Esophagus mucosa (tissue), 1 donor: ENCODE measurements at places on chromosomes 6 and 20.

DNA sequence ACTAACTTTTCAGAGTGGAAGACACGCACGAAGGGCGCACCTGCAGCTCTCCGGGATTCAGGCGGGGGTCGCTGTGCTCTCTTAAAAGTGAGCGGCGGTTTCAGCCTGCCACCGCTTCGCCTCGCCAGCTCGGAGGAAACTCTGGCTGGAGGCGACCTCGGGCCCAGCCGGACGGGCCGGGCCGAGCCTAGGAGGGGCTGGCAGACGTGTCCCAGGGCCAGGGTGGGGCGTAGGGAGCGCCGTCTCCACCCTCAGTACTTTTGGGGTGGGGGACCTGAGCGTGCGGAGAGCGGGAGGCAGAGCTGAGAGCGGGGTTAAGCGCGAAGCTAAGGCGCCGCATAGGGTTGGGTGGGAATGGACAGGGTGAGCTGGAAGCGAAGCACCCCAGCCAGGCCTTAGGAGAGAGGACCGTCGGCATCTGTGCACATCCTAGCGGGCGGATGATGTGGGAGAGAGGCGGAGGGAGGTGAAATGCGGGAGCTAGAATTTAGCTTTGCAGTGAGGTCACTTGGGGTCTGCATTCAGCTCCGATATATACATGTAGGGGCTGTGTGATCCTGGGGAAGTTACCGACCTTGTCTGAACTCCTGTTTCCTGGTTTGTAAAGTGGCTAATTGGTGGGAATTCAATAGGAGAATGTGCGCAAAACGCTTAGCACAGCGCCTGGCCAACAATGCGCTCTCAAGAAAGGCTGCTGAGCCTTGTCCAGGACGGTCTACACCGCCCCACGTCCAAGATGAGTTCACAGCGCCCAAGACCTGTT lies 6.5 kb upstream of the TFAP2A start:
- no peak for ATAC-seq

GRCh38 chr6:79824202-79824601 lies 123.2 kb downstream of the ELOVL4 start:
- no peak for ATAC-seq

DNA sequence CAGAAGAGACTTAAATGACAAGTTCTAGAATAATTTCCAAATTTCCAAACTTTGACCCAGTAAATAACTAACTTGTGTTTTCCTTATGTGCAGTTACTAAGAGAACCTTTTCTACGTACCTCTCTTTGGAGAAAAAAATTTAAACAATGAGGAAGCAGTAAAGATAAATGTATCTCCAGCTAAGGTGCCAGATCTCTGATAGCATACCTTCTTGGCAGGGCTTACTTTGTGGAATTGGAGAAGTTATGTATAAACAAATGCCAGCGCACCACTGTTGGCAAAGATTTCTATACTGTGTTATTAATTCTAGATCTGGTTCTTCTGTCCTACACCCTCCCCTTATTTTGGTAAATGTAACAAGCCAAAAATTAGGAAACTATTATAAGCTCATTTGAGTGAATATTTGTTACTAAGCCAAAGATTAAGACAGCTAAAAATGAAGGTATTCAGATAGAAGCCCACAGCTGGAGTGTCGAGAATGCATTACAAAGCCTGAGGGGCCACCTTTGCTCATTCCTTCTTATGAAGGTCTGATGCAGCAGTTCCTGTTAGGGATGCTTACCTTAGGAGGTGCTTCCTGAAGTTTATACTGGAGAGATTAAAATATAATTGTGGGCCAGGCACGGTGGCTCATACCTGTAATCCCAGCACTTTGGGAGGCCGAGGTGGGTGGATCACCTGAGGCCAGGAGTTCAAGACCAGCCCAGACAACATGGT lies 373.1 kb upstream of the SOX4 start:
- no peak for ATAC-seq

DNA sequence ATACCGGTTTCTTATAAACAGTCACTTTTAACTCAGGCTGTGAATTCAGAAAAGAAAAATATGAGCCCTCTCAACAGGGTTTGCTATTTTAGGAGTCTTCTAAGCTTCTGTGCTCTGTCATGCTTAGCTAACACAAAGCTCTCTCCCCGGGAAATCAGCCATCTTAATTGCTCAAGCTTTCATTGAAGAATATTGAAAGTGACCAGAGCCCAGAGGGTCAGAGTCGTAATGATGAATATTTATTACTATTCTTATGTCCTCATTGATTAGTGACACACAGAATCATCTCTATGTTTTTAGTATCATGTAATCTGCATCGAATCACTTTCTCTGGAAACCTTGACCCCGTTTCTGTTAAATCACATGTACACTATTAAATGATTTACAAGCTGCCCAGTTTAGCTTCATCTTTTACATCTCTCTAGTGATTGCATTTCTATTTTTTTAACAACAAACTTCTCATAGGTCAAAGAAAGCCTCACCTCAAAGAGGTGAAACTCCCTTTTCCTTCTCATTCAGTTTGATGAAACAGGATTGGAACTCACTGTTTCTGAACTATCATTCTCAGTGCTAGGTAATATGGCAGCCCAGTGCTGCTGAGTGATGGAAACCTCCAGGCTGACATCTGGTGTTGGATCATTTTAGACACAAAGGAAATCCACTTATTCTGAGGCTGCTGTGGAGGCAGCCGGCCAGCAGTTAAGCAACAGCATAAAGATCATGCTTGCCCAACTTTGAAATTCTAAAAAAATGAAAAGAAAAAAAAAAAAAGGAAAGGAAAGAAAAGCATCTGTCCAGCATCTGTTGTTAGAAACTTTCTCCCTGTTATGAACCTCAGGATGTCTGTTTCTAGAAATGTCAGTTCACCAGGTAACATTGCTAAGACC lies 96.3 kb downstream of the RFPL4B start:
- ATAC-seq = no peak

DNA sequence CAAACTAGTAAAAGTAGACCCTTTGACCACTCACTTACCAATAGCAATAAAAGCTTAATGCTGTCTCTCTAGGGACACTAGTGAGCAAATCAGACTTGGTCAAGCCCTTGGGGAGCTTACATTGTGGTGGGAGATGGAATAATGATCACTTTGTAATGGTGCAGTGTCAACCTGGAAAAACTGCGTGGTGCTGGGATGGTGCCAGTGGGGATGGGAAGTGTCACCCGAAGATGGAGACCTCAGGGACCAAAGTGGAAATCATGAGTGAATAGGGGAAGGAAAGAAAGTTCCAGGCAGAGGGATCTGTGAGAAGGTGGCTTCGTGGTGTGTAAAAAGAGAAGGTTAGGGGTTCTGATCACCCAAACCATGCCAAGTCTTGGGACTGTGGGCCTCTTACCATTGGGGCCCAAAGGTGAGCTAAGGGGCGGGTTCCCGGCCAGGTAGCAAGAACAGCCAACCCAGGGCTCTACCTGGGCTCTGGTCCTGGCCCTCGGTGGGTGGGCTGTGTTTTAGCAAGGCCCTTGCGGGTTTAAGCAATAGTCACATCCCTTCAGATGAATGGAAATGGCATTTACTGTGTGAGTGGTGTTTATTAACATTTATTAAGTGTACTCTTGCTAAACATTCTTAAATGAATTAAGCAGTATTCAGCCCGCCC lies 15.5 kb downstream of the DYNLRB1 start:
- no peak for ATAC-seq

- ATAC-seq = no peak
Measured at GRCh38 chr6:169843991-169844390, 92.6 kb downstream of the ERMARD start.

DNA sequence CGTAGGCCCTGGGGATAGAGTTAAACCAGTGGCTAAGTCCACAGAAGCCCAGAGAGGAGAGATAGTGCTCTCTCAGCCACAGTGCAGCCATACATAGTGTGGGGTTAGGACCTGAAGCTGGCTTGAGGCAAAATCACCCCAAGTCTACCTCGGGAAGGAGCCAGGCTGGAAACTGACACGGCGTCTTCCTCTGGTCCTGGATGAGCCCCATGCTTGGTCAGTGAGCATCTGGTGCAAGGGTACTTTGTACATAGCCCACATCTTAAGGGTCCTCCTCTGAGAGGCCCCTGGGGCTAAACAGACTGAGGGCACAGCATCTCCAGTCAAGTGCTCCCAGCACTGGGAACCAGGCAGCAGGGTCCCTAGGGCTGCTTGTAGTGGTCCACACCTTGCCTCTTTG lies 45.6 kb downstream of the CDH26 start:
- ATAC-seq = no peak

DNA sequence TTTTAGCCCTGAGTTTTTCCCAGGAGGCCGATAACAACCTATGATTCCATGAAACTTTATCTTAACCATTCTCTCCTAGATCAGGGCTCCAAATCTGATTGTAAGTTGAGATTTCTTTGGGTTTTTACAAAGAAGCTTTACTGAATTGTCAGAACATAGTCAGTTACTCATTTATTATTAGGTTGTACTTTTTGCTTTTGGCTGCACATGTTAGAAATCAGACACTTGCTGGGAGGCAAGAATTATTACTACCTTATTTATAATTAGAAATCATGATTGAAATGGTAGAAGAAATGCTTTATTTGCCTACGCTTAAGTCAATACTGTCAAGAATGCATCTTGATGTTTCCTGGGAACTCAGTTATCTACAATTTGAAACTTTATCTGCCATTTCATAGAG lies 63.3 kb downstream of the KCNS1 start:
- no peak for ATAC-seq

DNA sequence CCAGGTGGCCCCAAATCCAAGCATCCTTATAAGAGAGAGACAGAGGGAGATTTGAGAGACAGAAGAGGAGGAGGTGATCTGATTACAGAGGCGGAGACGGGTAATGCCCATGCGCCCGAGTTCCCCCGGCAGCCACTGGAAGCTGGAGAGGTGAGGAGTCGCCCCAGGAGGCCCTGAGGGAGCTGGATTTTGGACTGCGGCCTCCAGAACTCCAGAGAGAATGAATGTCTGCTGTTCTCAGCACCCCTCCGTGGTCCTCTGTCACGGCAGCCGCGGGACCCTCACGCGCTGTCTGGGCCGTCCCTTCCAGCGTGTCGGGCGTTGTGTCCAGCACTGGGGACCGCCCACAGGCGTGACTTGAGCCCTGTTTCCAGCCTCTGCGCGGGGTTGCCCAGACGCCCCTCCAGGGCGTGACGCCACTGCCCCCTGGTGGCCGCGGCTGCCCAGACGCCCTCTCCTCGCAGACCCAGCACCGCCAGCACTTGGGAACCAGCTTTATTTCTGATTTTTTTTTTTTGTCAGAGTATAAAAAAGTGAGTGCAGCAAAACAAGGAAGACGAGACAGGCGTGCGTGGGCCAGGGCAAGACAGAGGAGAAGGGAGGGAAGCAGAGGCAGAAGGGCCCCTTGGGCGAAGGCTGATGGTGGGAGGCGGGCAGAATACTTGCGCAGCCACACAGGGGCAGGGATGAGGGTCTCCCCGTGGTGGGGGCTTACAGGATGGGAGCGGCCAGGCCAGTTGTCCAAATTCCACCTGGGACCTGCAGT lies 4.1 kb upstream of the ZNF512B start:
- ATAC-seq = peak; percentile 64

DNA sequence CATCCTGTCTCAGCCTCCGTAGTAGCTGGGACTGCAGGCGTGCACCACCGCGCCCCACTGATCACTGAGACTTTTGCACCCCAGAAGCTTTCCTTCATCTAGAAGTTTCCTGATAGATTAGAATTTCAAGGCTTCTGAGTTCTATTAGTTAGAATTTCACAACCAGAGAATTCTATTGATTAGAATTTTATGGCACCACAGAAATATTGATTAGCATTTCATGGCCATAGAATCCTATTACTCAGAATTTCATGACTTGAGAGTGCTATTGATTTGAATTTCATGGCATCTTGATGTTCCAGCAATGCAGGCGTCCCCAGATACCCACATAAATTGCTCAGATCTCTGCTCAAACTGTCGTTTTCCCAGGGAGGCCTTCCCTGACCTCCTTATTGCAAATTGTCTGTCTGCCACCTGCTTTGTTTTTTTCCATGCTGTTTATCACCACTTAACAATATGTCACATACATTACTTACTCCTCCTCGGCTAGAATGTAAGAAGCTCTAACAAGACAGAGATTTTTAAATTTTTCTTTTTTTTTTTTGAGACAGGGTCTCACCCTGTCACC lies 16.9 kb upstream of the CBFA2T2 start:
- ATAC-seq = no peak

DNA sequence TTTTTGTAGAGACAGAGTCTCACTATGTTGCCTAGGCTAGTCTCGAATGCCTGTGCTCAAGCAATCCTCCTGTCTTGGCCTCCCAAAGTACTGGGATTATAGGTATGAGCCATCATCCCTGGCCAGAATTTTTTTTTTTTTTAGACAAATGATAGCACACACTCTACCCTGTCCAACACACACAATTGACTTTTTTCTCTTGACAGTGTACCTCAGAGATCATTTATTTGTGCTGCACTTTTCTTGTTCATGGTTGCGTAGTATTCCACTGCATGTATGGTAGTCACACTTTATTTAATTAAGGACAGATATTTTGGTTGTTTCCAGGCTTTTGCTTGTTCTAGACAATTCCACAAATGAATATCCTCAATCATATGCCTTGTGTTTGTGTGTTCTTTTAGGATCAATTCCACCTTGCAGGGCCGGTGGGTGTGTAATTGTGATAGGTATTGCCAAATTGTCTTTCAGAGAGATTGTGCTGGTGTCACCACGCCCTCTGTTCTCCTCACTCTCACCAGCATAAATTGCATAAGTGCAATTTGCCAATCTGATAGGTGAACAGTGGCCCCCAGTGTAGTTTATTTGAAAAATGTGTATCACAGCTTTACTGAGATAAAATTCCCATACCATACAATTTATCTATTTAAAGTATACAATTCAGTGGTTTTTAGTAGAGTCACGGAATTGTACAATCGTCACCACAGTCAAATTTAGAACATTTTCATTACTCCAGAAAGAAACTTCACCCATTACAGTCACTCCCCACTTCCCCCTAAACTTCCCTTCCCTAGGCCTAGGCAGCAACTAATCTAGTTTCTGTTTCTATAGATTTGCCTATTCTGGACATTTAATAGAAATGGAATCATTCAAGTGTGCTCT lies 20.1 kb downstream of the SRC start:
- no peak for ATAC-seq

- ATAC-seq = no peak
Measured at GRCh38 chr6:167817016-167817415, 9.7 kb upstream of the AFDN start.

DNA sequence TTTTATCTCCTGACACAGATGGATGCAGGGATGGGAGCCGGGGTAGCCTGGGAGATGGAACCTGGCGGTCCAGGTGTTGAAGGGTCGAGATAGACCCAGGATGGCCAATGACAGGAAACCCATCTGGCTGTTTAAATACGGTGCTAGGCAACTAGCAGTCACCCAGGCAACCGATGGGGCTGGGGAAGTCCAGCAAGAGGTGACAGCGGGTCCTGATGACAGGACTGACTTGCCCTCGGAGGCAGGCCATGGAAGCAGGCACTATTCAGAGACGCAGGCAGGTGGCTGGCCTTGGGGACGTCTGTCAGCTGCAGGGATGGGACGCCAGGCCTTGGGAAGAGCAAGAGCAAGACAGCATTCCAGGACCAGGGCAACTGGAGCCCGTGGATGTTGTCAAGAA lies 135.4 kb upstream of the RALGAPA2 start:
- ATAC-seq = no peak
